ENCODE measurements at places on chromosomes 4 and X.

DNA sequence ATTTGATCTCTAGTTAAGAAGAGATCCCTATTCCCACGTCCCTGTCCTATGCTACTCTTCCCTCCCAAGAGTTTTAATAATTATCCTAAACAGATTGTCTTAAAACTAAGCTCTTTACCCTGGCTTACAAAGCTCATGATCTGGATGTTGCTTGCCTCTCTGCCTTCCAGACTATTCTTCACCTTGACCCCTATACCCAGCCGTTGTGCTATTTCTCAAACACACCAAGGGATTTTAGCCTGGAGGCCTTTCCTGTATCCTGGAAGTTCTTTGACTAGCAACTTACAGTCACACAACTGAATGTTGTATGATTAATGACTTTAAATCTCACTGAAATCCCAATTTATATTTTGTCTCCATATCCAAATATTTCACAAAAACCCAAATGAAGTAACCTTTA is 314.9 kb downstream of the ADGRL3 start:
- no peak for DNase-seq

- DNase-seq = no peak
Measured at GRCh38 chr4:22670956-22671355, 21.8 kb upstream of the GBA3 start.

GRCh38 chr4:168124008-168124641 is 31.8 kb downstream of the ANXA10 start:
- DNase-seq = no peak

DNA sequence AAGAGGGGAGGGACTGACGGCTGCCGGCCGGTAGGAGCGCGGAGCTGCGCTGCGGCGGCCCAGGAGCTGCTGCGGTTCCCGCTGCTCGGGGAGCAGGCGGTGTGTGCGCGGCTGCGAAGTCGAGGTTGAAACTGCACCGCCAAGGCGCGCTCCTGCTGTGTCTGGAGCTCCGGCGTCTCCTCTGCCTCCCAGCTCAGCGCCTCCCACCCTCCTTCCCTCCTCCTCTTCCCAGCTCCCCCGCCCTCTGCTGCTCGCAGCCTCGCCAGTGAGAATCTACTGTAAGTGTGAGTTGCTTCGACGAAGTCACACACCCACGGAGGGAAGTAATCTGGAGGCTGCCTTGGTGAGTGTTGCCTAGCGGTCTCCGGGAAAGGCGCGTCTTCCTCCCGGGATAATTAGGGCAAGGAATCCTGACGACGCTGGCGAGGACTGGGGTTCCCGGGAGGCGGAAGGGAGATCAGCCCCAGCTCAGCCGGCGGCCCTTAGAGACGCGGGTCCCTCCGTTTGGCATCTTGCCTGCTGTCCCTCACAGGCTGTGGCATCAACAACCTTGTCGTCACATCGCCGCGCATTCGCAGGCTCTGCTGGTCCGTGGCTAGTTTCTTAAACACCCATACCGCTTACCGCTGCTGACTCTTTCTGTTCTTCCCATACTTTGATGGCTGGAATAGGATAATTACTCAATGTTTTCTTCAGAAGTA is at the start of gene EPHA5:
Gene EPHA5 (minus strand): TSS at position 159 of the 701 bp plus-strand sequence. CDS start 747 bp downstream, outside the sequence.
- no peak for DNase-seq

GRCh38 chrX:123263270-123263669 is 79.2 kb downstream of the GRIA3 start:
- DNase-seq = no peak

DNA sequence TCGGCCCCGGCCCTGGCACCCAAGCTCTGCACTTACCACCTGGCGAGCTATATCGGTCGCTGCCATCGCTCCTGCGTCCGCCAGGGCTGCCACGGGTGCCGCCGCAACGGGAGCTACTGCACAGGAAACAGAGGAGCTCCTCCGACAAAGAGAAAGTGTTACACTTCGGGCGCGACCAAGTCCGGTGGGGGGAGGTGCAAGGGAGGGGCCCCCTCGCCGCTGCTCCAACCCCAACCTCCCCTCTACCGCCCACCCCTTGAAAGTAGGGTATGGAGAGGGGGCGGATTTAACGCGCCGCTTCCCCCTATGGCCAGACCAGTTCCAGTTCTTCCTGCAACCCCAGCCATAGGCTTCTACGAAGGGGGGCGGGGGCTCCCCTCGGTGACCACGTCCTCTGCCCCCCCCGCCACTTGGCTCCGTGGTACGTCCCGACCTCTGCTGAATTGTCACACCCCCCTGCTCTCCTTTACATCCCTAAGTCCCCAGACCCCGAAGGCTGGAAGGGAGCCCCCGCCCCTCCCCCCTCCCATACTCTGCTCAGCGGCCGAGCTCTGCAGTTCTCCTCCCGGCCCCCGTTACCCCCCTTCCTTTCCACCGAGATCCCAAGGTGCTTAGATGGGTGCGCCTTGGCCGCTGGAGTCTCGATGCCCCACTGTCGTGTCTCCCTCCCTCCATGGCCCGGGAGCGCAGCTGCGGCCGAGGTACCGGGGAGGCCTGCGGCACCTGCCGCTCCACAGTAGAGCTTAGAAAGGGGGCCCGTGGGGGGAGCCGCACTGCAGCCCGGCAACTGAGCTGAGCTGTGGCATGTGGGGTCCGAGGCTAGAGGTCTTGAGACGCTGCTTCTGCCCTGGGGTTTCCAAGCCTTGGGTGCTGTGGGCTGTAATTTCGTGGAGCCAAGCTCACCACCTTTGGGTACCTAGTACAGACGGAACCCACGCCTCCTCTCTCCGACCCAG is at the start of gene SEPTIN6:
Gene SEPTIN6 (minus strand): TSS at position 129 of the 956 bp plus-strand sequence. CDS start 63 bp downstream, at position 66.
- peak; percentile 84 for DNase-seq

All from T-helper 22 cell (primary cell).